Heart left ventricle (tissue), 16 donors: ENCODE measurements at places on chromosomes 2 and 18. TPM values are rescaled to one million over a fixed set of nuclear protein-coding genes. Genes with fewer than 3 reads are reported as not detected.

The ANKRD36 gene
- total RNA-seq, result 3.2 TPM

The CIB4 gene
- not detected for total RNA-seq

The CDKL4 gene
- not detected for total RNA-seq

The CFAP65 gene
- not detected for total RNA-seq

The PDE11A gene
- total RNA-seq, result 1.0 TPM

The RAB6C gene
- total RNA-seq, result not detected

The CRACDL gene
- total RNA-seq, result 6.4 TPM

The ARPC2 gene
- total RNA-seq, result 132 TPM

The AOX1 gene
- 3.0 TPM for total RNA-seq

The TRABD2A gene
- total RNA-seq, result 3.9 TPM

The MPPE1 gene
- 30.7 TPM for total RNA-seq

The MYOM1 gene
- 1,166 TPM for total RNA-seq

The NLRC4 gene
- total RNA-seq, result 1.7 TPM

The SCN9A gene
- 0.99 TPM for total RNA-seq

The HJURP gene
- total RNA-seq, result not detected

The BOLL gene
- not detected for total RNA-seq

The STARD6 gene
- total RNA-seq, result not detected

The FOXD4L1 gene
- total RNA-seq, result 0.09 TPM

The KIF5C gene
- total RNA-seq, result 0.51 TPM

The PROKR1 gene
- not detected for total RNA-seq

The FBXO36 gene
- 0.69 TPM for total RNA-seq

The GPR45 gene
- not detected for total RNA-seq

The ZFP36L2 gene
- total RNA-seq, result 33.7 TPM

The RRM2 gene
- total RNA-seq, result 0.79 TPM

The TNFRSF11A gene
- 1.3 TPM for total RNA-seq

The GALNT5 gene
- 0.22 TPM for total RNA-seq

The C2orf78 gene
- total RNA-seq, result not detected

The ZNF397 gene
- total RNA-seq, result 12.5 TPM

The TCF7L1 gene
- total RNA-seq, result 2.4 TPM

The GTF2A1L gene
- not detected for total RNA-seq

The ACMSD gene
- total RNA-seq, result not detected

The CAPN14 gene
- 0.08 TPM for total RNA-seq

The RAD51AP2 gene
- total RNA-seq, result 0.16 TPM
